ENCODE measurements at places on chromosomes 12 and 14.

- no peak for DNase-seq
- H3K27ac ChIP-seq, result no peak overlapping the region
- no peaks in the 10 kb centered on the region for H3K36me3 ChIP-seq
- H3K4me1 ChIP-seq, result peaks cover 4% of the 10 kb centered on the region
- no peak overlapping the region for H3K4me3 ChIP-seq
These were observed 11.8 kb upstream of the PAPLN start for GRCh38 chr14:73225496-73225895.

- H3K4me3 ChIP-seq, result no peak overlapping the region
- H3K27ac ChIP-seq, result no peak overlapping the region
- H3K27me3 ChIP-seq, result no peaks in the 10 kb centered on the region
- H3K4me1 ChIP-seq, result no peaks in the 10 kb centered on the region
These were observed 67.4 kb downstream of the ELK3 start for GRCh38 chr12:96261557-96261956.

DNA sequence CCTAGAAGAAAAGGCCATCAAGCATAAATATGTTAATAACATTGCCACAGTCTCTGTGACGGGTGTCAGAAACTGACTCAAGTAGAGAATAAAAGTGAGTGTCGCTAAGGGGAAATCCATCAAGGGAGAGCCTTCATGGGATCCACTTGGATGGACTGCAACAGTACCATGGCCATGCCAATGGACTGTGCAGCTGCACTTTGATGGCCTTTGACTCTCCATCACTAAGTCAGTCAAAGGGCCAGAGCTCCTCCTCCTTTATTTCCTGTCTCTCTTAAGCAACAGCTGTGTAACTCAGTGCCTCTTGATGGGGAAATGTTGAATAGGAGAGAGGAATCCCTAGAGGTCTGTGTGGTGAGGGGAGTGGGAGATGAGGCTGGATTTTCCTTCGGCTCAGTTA is 335.2 kb downstream of the BMP4 start:
- H3K36me3 ChIP-seq, result no peaks in the 10 kb centered on the region
- no peak overlapping the region for H3K27ac ChIP-seq
- no peaks in the 10 kb centered on the region for H3K27me3 ChIP-seq

GRCh38 chr12:6953442-6954315 is 2.5 kb downstream of the PTPN6 start:
- H3K4me1 ChIP-seq, result peaks cover 34% of the 10 kb centered on the region
- no peaks in the 10 kb centered on the region for H3K27me3 ChIP-seq
- H3K4me3 ChIP-seq, result no peak overlapping the region
- peak; percentile 58 for DNase-seq
- H3K36me3 ChIP-seq, result no peaks in the 10 kb centered on the region
- peak overlapping the region; percentile 14 for H3K27ac ChIP-seq

DNA sequence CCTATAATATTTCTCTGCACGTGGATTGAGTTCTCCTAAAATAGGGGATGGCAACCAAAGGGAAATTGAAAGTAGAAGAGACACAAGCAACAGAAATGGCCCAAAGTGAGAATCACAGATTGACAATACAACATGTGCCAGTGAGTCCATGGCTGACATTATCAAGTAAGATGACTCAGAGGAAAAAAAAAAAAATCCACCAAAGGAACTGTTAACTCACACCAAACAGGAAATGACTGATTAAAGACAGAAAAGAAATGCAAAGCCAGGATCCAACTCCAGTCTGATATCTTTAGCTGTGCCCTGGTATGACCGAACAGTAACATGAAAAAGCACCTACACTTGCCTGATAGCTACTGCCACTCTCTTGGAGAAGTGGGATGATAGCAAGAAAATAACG is 485.0 kb downstream of the PRKD1 start:
- H3K4me3 ChIP-seq, result no peak overlapping the region
- H3K4me1 ChIP-seq, result no peaks in the 10 kb centered on the region
- H3K36me3 ChIP-seq, result no peaks in the 10 kb centered on the region
- H3K27me3 ChIP-seq, result no peaks in the 10 kb centered on the region

- H3K4me1 ChIP-seq, result no peaks in the 10 kb centered on the region
- H3K27ac ChIP-seq, result no peak overlapping the region
- no peak for DNase-seq
- no peaks in the 10 kb centered on the region for H3K27me3 ChIP-seq
These were observed 15.1 kb downstream of the FAIM2 start for GRCh38 chr12:49888461-49889151.

DNA sequence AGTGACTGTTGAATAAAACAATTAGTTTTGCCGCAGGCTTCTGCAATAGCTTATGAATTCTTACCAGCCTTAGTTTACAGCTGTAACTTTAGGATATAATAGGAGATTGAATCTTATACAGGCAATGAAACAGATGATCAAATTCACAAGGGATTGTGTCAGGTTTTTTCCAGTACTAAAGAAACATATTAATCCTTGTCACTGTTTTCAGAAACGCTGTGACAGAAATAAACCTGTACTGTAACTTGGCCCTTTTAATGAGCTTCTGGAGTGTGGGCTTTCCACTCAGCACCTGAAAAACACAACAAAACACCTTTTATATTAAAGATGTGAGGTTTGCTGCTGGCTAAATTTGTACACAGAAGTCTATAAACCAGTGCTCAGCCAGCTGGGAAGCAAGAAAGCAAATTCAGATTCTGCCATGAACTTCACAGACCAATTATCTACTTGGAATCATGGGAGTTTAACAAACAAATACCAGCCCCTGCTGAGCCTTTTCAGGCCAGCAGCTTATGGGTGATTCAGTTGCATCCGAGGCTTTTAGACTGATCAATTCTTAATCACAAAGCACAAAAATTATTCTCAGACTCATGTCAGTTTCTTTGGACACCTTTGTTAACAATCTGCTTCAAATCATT is 109.5 kb downstream of the FOXG1 start:
- no peak for DNase-seq
- H3K27me3 ChIP-seq, result no peaks in the 10 kb centered on the region
- H3K4me3 ChIP-seq, result no peak overlapping the region
- no peak overlapping the region for H3K27ac ChIP-seq
- H3K36me3 ChIP-seq, result no peaks in the 10 kb centered on the region
